ENCODE measurements at places on chromosomes 7 and 10. TPM values are rescaled to one million over a fixed set of nuclear protein-coding genes. Genes with fewer than 3 reads are reported as not detected.

Gene CAMK2B
- total RNA-seq, result 0.63 TPM

Gene IGF2BP3
- total RNA-seq, result 77.8 TPM

Gene HOXA6
- 1.4 TPM for total RNA-seq

Gene ICA1
- 0.13 TPM for total RNA-seq

Gene FAM241B
- 0.39 TPM for total RNA-seq

Gene ARHGAP22
- total RNA-seq, result 85.4 TPM

Gene AKR1C2
- 14.9 TPM for total RNA-seq

Gene HOGA1
- 1.4 TPM for total RNA-seq

Gene GNAT3
- total RNA-seq, result not detected

Gene MAP3K8
- total RNA-seq, result 12.3 TPM

Gene SUN3
- total RNA-seq, result not detected

Gene MRC1
- under 0.01 TPM for total RNA-seq

Gene CCDC126
- 8.3 TPM for total RNA-seq

Gene AOAH
- total RNA-seq, result not detected

Gene AEBP1
- 333 TPM for total RNA-seq

All from smooth muscle cell of the pulmonary artery (primary cell).